CD4-positive, alpha-beta T cell treated with Interleukin-15 for 4 hours (primary cell): ENCODE measurements at places on chromosomes 7 and 10.

DNA sequence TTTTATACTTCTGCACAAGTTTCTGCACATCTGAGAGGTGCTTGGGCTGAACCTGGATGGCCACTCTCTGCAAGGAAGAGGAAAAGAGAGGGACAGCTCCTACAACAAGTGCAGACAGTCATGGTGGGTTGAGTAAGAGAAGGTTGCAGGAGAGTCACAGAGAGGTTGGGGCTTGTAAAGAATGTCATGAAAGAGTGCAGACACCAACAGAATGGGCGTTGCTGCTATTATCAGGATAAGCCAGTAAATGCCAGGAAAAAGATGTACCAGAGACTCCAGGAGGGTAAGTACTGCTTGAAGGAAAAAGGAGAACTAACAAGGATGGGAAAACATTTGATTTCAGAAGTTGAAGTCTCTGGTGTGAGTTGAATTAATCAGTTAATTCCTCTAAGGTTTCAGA, 77.8 kb upstream of the NRP1 start:
- DNase-seq: no peak

GRCh38 chr10:28367929-28368484, 65.1 kb upstream of the MPP7 start:
- DNase-seq: peak; percentile 82

DNA sequence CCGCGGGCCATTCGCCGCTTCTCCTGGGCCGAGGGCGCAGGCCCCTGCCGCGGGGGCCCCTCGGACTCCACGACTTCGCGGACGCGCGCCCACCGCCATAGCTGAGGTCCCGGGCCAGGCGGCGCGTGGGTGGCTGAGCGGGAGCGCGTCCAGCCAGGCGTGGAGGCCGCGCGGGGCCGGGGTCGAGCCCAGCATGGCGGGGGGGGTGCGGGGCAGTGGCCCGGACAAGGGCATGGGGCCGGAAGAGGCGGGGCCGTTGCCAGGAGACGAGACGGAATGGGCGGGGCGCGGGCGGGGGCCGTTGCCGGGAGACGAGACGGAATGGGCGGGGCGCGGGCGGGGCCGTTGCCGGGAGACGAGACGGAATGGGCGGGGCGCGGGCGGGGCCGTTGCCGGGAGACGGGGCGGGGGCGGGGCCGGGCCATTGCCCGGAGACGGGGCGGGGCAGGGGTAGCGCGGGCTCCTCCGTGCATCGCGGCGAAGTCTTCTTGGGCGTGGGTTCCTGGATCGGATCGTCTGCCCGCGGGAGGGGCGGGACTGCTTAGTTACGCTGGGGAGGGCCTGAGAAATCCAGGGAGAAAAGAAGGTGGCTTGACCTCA, 14.8 kb downstream of the ADAM8 start:
- DNase-seq: peak; percentile 86

- no peak for DNase-seq
Measured at GRCh38 chr10:36220151-36220550, 578.1 kb upstream of the FZD8 start.

DNA sequence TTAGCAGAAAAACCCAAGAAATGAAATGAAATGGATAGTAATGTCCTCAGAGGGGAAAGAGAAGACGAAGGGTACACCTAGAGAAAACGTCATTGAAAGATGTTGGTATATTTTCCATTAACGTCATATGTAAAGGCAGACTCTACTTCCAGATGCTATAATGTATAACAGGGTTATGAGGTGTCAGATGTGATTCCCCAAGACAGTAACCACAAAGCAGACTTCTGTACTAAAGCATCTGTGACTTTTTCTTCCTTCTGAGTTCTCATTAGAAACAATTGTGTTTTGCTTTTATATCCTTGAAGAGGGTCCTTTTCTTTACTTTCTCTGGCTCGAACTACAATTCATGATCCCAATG, 37.4 kb downstream of the LRRC72 start:
- DNase-seq: no peak

DNA sequence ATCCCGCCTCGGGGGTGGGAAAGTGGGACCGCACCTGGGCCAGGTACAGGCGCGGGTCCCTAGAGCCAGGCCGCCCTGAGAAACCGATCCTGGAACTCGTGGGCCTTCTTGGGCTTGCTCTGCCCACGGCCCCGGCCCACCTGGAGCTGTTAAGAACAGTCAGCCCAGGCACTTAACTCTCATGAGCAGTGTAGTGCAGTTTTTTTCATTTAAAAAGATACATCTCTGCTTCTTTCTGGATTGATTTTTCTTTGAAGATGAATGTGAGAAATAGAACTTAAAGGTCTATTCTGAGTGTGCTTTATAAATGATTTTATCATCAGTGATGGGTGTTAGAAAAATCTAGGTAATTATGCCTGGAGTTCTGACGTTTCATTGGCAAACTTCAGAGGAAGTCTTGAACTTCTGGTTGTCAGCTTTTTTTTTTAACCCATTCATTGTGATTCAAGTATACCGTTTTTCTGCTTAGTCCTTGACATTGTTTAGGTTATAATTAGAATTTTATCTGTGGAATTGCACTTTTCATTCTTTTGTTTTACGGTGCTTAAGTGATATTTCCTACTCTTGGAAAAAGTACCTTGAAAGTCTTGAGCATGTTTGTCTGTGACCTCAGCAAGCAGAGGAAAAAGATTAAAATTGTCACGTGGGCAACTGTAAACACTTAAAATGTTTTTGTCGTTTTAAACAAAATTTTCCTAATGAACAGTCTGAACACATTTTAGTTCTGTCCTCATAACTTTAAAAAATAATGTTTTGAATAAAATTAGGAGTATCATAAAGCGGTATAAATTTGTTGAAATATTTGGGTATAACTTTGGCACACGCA, 906 bp downstream of the CDK1 start:
- DNase-seq: no peak

GRCh38 chr10:70078329-70078728, 25.7 kb downstream of the MACROH2A2 start:
- DNase-seq: no peak

- peak; percentile 38 for DNase-seq
Measured at GRCh38 chr10:3772361-3773171, 12.4 kb downstream of the KLF6 start.

GRCh38 chr7:142568435-142569097, 180.7 kb upstream of the PRSS1 start:
- DNase-seq: no peak

DNA sequence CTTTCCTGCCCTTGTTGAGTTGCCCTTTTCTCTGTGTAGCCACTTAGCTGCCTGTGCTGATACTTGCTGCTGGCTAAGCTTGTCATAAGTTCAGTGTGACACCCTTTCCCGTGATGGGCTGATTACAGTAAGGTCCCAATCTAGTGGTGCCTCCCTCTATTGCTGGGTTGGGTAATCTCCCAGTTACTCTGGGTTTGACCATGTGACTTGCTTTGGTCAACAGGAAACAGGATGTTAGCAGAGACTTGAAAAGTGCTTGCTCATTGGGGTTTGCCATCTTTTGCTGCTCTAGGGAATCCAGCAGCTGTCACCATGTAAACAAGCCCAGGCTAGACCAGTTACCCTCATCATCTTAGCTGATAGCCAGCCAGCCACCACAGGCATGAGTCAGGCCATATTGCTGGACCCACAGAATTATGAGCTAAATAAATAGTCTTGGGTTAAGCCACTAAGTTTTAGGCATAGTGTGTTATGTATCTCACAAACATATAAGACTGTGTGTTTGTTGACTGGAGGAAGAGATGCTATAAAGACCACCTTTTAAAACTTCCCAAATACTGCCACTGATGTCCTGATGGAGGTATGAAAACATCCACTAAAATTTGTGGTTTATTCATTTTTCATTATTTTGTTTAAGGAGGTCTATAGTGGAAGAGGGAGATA, 4.0 kb upstream of the LEP start:
- no peak for DNase-seq

DNA sequence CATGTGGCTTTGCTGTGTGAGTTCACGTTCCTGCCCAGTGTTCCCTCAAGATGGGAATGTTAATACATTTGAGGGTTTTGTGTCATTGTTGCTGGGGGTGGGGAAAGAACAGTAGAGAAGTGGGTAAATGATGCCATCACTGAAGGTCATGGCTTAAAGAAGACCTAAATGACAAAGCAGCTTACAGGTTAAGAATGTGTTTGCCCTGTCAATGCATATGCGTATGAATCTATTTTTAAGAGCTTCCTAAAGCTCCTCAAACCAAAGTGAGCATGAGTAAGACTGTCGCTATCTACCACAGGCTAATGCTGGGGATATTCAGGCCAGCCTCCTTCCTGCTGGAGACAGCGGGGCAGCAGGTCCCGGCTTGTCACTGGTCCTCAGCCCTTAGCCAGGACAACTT, 162.9 kb downstream of the CREB5 start:
- no peak for DNase-seq

DNA sequence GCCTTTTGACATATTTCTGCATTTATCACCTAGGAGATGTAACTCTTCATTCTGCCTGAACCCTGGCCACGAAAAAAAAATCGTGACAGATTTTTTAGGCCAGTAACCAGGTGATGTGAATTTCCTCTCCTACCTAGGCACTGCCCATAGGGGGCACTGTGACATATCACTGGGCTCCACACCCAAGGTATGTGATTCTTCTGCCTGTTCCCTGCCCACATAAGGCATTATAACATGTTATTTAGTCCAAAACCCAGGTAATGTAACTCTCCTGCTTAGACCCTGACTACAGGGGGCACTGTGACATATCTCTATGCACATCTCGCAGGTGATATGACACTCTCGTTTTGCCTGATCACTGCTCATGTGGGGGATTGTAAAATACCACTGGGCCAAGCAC, 29.5 kb upstream of the ZNF107 start:
- DNase-seq: peak; percentile 11

DNA sequence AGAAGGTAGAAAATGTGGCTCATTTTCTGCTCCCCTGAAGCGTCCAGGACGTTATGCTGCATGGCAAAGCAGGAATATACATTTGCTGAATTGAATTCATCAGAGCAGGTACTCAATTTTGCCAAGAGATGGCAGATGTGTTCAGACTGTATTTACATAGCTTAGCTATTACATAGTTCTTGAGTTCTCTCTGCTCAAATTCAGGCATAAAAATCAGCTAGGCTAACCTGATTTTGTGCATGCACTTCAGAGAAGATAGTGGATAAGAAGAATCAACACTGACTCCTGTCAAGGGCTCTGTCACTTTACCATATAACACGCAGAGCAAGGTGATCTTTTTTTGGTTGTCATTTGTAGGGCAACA, 209.2 kb upstream of the FAM3C start:
- DNase-seq: no peak
